ENCODE measurements at places on chromosomes 4 and X. TPM values are rescaled to one million over a fixed set of nuclear protein-coding genes. Genes with fewer than 3 reads are reported as not detected.

GRCh38 chr4:11616856-11617255, 188.2 kb upstream of the HS3ST1 start:
- DNase-seq: no peak

DNA sequence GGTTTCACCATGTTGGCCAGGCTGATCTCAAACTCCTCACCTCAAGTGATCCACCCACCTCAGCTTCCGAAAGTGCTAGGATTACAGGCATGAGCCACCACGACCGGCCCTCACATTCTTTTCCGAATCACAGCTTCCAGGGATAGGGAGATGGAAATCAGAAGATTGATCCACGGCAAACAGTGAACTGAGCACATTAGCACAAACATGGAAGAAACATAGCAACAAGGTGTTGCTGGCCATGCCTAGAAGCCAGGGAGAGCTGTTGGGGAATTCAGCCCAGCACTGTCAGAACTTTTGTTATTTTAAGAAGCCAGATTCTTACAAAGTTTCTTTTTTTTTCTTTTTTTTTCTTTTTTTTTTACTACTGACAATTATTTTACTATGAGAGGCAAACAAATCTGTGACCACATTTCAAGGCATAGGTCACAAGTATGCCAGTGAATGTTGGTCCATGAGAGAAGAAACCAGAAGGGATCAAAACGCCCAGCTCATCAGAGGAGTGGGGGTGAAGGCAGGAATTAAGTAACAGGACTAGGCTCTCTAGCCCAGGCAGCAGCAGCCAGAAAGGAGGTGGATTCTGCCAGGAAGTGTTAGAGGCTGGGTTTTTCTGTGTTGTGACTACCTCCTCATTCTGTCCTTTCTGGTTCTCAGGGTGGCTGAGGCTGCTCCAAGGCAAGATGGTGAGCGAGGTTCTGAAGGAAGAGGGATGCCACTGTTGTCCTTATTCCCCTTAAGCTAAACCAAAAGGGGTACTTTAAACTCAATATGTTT, 44.1 kb downstream of the TEC start:
- no peak for DNase-seq

DNA sequence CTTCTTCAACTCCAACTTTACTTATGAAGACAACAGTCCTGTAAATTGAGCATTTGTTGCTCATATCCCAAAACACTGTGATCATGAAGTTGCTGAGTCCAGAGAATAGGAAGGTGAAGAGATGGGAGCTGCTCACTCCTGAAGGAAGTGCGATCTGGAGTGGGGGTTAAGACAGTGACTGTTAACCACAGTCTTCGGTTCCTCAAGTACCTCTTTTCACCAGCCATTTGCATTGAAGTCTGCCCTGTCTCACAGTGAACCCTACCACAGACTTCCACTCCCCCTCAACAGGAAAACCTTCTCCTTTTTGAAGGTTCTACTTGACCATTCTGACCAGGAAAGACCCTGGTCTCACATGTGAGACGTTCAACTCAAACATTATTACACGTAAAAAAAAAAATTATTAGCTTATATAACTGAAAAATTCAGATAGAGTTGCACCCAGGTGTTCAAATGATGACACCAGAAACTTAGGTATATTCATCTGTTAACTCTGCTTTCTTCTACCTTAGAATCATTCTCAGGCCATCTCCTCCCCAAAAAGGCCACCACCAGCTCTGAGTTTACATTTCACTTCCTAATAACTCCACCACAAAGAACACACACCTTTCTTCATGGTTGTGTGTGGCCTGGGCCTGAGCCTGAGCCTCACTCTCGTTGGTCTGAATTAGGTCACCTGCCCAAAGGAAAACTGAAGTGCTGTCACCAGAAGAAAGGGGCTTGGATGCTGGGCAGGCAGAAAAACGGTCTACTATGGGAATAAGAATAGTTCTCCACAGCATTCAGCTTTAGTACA, 199.2 kb downstream of the DCTD start:
- no peak for DNase-seq

- no peak for DNase-seq
These were observed 3.2 kb downstream of the RPS6KA3 start for GRCh38 chrX:20263474-20263873.

- no peak for DNase-seq
These were observed 36.6 kb downstream of the PITX2 start for GRCh38 chr4:110586131-110586850.

DNA sequence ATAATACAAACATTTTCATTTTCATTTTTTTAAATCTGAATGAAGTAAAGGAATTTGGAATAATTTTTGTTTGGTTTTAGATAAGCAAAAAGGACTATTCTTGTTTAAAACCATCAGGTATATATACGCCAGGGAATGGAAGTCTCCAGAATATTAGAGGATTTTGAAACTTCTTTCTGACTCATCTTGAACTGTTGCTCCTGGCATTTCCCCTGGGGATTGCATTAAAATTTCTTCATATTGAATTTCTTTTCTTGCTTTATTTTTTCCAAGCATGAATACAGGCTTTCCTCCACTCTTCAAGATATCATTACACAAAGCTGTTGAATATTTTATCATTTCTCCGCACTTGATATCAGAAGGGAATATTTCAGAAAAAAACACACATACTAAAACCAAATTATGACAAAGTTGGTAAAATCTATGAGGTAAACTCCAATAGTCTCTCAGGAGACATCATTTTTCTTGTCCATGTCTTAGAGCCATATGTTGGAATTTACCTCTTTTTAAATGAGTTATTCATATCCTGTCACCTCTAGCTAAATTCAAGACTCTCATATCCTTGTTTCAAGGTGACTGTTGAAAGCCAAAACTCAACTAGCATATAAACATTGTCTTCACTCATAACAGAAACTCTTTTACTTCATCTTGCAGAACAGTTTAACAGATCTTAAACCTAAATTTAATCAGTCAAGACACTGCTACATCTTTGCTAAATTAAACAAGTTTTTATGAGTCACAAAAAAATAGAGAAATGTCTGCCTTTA, 20.7 kb upstream of the CSN1S1 start:
- no peak for DNase-seq

DNA sequence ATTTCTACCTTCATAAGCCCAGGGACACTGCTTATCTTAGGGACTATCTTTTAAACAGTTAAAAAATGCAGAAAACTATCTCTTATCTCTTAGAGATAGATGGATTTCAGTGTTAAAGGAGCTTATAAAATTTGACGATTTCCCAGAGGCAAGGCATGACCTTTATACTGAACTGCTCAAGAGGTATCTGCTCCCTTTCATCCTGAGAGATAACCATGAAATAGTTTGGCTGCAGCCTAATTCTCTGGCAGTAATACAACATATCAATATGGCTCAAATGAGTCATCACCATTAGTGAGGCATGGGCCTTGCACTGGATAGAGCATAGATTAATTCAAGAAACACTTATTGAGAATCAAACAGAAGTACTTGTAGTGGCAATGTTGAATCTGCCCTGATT, 348.2 kb upstream of the GRIA3 start:
- DNase-seq: no peak

- no peak for DNase-seq
These were observed 316.2 kb downstream of the UNC5C start for GRCh38 chr4:95232358-95233156.

- DNase-seq: no peak
These were observed 141.8 kb downstream of the CBR4 start for GRCh38 chr4:168868044-168868781.

- no peak for DNase-seq
These were observed 49.0 kb downstream of the RWDD4 start for GRCh38 chr4:183610033-183610432.

DNA sequence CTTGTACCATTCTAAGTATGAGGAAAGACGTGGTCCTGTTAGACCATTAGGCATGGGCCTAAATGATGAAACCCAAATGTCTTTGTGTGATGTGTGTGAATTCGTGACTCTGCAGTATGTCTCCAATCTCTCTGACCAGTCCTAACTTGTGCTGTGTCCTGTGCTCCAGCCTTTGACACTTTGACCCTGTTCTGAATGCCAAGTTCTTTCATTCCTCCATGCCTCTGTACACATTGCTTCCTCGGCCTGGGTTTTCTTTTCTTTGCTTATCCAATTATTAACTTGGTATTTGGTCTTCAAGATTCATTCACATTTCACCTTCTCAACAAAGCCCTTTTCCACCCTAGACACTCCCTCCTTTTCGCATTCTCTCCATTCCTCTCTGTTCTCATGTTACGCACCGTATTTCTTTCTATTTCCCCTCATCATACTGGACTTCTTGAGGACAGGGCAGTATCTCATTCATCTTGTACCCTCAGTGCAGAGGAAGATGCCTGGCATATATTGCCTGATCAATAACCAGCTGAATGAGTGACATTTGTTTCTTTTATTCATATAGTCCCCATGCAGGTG, 138.7 kb downstream of the F11 start:
- no peak for DNase-seq

GRCh38 chr4:86033171-86033570, 326.7 kb downstream of the MAPK10 start:
- DNase-seq: no peak

DNA sequence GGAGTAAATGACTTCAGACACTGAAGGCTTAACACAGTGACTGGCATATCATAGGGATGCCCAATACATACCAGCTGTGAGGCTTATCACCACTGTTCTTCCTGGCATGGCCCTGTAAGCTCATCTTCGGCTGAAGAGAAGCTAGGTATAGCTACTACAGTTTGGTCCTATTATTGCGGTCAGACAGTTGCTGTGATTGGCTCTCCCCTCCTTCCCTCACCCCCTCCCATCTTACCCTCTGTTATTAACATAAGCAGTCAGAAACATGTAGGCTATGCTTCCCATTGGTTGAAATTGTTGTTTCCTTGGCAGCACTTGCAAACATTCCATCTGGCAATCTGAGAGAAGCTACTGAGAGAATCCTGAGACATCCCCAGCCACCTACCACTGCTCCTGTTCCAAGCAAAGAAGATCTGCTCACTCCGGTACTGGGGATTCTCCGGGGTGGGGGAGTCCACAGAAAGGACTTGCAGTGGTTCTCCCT, at the start of gene AKAP14:
AKAP14 (plus strand) TSS at position 51 of the 484 bp plus-strand sequence. CDS start 7,331 bp downstream, outside the sequence.
- no peak for DNase-seq

- no peak for DNase-seq
These were observed 45.1 kb upstream of the SLC4A4 start for GRCh38 chr4:71293705-71294104.

Gene MAGEA12
- total RNA-seq: not detected

Gene SERTM2
- total RNA-seq: 0.72 TPM

Gene PACRGL
- 32.8 TPM for total RNA-seq

Gene HMX1
- 0.87 TPM for total RNA-seq

Gene POU3F4
- total RNA-seq: 0.53 TPM

Gene OTUD6A
- not detected for total RNA-seq

Gene MECP2
- total RNA-seq: 47.6 TPM

Gene NAT8L
- 20.7 TPM for total RNA-seq

Gene CXCR3
- not detected for total RNA-seq

Measured in progenitor cell of endocrine pancreas (in vitro differentiated cells).